ENCODE measurements at places on chromosomes 7 and 10.

DNA sequence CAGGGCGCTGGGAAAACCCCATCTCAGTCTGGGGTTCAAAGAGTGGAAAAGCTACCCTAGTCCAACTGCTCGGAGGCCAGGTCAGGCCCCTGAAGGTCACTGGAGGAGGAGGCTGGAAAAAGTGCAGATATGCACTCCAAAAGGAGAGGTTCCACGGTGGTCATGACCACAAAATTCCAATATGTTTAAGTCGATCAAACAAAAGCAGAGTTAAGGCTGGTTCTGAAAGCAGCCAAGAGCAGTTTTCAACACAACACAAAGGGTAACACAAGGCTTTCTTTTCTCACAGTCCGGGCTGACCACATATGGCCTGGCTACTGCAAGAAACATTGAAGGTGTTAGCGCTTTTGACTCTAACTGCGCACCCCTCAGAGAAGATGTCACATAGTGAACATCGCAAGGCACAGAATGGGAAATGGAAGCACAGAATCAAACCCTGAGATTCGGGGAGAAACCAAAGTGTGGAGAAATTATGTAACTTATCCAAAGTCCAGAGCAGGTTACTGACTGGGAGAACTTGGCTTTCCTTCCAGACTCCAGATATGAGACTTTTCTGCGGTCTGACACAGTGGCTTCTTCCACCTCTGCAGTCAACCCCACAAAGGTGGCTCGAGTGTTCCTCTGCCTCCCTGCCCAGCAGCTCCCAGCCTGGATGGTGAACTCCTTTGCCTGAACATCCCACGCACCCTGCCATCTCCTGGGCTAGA lies 1.3 kb upstream of the GRB10 start:
- DNase-seq: no peak

DNA sequence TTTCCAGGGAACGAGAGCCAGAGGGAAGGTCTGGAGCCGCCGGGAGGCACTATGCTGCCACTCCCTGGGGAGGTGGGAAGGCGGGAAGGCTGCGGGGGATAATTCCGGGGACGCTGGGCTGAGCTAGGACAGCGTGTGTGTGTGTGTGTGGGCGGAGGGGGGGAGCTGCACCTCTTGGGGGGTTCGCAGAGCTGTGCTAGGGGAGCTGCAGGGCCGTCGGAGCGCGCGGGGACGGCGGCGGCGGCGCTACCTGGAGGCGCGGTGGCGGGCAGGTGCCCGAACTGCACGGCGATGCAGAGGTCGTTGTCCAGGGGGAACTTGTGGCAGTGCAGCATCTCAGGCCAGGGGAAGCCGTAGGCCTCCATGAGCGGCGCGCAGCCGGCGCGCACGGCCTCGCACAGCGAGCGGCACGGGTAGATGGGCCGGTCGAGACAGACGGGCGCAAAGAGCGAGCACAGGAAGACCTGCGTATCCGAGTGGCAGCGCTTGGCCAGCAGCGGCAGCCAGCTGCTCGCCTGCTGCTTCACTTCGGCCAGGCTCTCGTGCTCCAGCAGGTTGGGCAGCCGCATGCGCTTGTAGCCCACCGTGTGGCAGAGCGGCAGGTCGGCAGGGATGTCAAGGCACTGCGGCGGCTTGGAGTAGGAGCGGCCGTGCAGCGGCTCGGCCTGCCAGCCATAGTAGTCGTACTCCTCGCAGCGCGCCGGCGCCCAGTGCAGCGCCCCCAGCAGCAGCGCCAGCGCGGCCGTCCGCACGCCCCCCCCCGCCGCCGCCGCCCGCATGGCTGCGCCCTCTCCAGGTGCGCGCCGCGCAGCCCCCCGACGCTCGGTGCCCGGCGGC lies 526 bp downstream of the SFRP5 start:
- DNase-seq: no peak

- DNase-seq: no peak
Observed at GRCh38 chr7:20779041-20779440, 7.6 kb downstream of the SP8 start.

DNA sequence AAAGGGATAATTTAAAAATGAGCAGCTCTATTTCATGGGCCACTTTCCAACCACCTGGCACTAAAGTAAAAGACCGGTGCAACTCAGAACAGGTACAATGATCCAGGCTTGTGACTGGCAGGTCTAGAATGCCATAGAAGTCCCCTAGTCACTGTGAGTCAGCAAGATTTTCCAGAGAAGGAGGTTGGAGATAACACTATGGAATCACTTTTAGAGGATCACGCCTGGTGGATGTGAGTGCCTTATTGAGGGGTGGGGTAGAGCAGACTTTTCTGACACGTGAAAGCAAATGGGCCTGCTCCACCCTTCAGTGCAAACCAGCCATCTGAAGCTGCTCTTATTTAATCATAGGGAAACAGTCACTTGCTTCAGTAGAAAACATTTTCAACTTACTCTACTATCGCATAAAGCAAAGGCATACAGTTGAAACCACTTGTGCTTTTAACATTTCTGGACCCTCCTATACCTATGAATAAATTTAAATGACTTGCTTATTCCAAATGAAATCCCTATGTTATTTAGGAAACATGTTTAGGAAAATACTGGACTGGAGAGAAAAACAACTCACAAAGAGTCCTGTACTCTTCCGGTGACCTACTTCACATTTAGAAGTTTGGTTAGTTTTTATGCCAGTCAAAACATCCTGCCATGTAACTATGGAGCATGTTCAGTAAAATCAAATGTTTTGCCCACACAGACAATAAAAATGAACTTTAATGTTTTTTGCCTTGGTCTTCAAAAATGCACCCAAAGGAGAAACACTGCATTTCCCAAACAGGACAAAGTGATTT lies 21.5 kb upstream of the AKR1C1 start:
- DNase-seq: no peak

GRCh38 chr7:67518580-67518979 lies 521.9 kb downstream of the TYW1 start:
- no peak for DNase-seq

DNA sequence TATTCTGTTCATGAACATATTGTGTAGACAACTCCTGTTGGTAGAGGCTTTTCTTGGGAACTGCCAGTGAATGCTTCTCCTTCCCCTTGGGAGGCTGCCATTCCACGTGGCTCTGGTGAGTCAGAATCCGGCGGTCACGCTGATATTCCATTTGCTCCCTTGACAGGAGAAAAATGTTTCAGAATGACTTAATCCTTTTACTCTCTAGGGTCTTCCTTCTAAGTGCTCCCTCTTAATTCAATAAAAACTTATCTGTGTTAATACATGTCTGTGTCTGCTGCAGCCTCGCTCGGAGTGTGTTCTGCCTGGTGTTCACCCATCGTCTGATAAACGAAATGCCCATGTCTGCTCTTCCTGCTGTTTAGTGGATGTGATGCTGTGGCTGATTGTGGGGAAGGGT lies 278.6 kb downstream of the ARHGAP12 start:
- no peak for DNase-seq

DNA sequence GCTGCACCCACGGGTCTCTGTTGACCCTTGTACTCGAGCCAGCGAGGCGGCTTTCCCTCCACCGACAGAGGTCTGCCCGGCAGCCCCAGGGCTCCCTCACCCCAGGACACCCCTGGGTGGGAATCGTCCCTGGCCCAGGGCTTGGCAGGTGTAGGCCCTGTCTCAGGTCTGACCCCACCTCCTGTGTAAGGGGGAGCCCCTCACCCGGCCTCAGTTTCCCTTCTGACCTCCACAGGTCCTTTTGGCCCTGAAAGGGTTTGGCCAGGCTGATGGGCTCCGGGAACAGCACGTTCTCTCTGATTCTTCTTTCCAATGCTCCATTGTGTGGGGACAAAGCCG lies 25.0 kb upstream of the ELFN1 start:
- DNase-seq: no peak

DNA sequence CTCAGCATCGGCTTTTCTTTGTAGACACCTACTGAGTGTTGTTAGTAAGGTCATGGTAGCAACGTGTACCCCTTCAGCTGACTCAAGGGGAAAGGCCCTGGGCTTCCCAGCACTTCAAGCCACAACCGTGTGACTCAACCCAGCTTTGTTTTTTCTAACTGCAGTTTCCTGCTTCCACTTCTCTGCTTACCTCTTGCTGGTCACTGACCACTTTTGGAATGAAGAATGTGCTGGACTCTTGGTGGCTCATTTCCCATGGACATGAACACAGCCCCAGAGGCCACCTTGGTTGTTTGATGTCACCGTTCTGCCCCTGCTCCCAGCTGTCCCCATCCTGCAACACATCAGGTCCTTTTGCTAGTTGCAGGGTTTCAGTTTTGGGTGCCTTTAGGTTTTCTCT lies 69.5 kb upstream of the ZNF438 start:
- DNase-seq: no peak

DNA sequence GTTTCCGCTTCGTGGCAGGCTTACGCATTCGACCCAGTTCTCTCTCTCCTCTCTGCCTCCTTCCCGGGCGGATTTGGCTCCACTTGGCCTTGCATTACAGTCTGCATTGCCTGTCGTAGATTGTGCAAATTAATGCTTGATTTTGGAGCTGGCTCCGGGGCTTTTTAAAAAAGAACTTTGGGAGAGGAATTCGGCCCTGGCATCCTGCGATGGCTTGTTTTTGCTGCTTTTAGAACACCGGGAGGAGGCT lies 767 bp downstream of the EIF4EBP2 start:
- no peak for DNase-seq

DNA sequence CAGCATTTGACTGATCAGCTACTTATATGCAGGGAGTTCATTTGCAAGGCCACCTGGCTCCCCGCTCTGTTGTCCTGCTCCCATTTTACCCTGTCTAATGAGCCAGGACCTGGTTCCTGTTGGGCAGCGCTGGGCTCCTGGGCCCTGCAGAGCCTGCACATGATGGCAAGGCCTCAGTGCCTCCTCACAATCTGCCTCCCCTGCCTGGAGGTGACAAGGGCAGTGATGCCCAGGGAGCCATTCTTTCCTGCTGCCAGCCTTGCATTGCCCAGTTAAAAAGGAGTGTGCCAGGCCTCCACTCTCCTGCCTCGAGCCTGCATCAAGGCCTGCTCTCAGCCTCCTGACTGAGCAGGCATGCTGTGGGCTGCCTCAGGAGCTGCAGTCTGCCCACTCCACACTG lies 28.5 kb downstream of the CHAT start:
- no peak for DNase-seq

DNA sequence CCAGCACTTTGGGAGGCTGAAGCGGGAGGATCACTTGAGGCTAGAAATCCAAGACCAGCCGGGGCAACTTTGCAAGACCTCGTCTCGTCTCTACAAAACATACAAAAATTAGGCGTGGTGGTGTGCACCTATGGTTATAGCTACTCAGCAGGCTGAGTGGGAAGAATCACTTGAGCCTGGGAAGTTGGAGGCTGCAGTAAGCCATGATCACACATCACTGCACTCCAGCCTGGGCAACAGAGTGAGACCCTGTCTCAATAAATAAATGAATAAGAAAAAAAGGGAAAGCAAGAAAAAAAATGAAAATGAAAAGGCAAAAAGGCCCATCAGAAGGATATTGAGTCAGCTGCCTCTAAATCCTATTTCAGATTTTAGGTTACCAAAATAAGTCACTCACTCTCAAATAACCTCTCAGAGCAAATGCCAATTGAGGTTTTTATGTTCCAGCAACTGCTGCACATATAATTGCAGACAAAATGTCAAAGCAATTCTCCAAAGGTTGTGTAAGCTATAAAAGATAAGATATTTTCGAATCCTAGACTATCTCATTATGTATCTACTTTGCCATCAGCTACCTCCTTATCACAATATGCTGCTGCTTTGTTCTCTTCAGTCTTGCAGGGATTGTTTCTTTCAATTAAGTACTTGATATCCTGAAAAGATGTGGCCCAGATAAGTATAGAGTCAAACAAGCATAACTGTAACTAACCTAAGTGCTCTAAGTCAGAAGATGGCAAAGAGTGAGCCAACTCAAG lies 4.7 kb downstream of the BAZ1B start:
- no peak for DNase-seq

- no peak for DNase-seq
Observed at GRCh38 chr10:103276251-103276895, 565 bp upstream of the INA start.

- DNase-seq: no peak
Observed at GRCh38 chr7:129949292-129950133, 3.2 kb downstream of the UBE2H start.

GRCh38 chr10:68010426-68010940 lies 64.6 kb downstream of the HERC4 start:
- no peak for DNase-seq

DNA sequence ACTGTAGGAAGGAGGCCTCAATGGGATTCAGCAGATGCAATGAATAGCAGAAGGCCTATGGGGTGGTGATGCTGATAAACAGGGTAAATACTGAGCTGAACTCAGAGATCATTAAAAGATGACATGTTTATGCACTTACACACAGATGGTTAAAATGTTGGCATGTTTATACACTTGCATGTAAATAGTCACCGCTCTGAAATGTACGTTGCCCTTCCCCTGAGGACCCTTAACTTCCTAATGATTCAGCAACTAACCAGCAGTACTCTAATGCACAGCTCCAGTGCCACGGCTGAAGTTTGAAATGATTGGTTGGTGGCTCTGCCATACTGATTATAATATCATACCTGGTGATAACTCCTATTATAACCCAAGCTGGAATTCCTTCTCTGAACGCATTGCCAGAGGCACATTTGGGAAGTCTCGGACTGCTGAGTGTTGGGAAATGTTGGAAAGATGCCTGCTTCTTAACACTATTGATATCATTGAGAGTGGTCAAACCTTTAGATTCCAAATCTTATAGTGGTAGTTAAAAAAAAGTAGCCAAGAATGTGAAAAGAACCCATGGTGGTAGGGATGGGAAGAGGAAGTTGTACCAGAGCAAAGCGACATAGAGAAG lies 3.7 kb upstream of the CAV1 start:
- no peak for DNase-seq
